Activated CD4-positive, alpha-beta T cell treated with anti-CD3 and anti-CD28 coated beads, Interleukin-2, amount 10 ng/mL, durations not matched to agents 24 days and 14 days (primary cell): ENCODE measurements at places on chromosomes 1 and 21. TPM values are rescaled to one million over a fixed set of nuclear protein-coding genes. Genes with fewer than 3 reads are reported as not detected.

The MCOLN2 gene
- 92.3 and 95.6 TPM in 2 replicates for total RNA-seq

The IL22RA1 gene
- total RNA-seq, result not detected in 2 replicates

The PDC gene
- total RNA-seq, result not detected in 2 replicates

The FCRL6 gene
- total RNA-seq, result not detected in 2 replicates

The UBXN10 gene
- 1.2 and 1.3 TPM in 2 replicates for total RNA-seq

The IQGAP3 gene
- 10.5 and 11.2 TPM in 2 replicates for total RNA-seq

The TMEM54 gene
- 0.89 and 1.4 TPM in 2 replicates for total RNA-seq

The SPRR2A gene
- total RNA-seq, result not detected in 2 replicates
